Stimulated activated CD4-positive, alpha-beta T cell treated with anti-CD3 and anti-CD28 coated beads, Interleukin-2, amount 100 ng/mL, for 4 hours (primary cell): ENCODE measurements at places on chromosomes 11 and 22.

DNA sequence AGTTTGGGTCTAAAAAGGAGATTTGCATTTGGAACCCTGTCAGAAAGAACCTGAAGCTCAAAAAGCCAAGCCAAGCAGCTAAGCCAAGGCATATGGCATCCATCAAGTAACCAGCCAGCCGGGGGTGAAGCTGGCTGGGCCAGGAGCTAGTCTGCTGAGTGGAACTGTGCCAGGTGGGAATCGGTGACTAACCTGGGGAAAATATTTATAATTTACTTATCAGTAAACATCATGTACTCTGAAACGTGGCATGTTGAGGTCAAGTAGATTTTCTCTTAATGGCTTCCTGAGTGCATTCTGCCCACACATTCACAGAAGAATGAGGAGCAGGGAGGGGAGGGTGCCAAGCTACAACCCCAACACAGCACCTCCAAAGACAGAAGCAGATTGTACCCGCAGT lies 70.5 kb upstream of the SESN3 start:
- no peak for DNase-seq

GRCh38 chr22:20184501-20185165 lies 33.8 kb upstream of the CCDC188 start:
- no peak for DNase-seq

DNA sequence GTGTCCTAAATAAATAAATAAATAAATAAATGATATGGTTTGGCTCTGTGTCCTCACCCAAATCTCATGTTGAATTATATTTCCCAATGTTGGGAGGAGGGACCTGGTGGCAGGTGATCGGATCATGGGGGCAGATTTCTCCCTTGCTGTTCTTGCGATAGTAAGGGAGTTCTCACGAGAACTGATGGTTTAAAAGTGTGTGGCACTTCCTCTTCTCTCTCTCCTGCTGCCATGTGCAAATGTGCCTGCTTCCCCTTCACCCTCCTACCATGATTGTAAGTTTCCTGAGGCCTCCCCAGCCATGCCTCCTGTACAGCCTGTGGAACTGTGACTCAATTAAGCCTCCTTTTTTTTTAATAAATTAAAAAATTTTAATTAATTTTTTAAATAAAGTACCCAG lies 138.2 kb downstream of the FBXO7 start:
- DNase-seq = no peak

DNA sequence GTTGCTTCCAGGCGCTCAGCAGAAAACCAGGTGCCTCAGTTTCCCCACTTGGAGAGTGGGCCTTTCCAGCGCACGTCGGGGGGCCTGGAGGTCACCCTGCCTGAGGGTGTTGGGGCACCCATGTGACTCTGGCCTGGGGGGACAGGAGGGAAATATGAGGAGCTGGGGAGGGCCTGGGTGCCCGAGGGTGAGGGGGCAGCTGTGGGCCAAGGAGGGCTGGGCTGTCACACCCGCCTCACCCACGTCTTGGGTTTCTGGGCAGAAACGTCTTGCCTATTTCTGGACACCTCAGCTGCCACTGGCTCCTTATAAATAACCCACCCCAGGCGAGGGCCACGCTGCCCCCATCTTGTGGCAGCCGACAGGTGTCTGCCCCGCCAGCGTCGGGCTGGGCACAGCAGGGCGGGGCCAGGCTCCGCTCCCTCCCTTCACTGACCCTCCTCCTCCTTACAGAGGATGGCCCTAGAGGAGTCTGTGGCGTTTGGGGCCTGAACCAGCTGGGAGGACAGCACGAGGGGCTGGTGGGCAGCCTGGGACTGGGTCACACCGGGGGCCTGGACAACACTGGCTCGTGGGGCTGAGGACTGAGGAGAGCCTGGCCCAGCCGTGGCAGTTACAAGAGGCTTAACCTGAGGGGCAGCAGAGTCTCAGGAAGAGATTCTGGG lies 1.5 kb downstream of the TNNT3 start:
- no peak for DNase-seq

GRCh38 chr11:8567602-8568198 lies 26.3 kb downstream of the STK33 start:
- no peak for DNase-seq

DNA sequence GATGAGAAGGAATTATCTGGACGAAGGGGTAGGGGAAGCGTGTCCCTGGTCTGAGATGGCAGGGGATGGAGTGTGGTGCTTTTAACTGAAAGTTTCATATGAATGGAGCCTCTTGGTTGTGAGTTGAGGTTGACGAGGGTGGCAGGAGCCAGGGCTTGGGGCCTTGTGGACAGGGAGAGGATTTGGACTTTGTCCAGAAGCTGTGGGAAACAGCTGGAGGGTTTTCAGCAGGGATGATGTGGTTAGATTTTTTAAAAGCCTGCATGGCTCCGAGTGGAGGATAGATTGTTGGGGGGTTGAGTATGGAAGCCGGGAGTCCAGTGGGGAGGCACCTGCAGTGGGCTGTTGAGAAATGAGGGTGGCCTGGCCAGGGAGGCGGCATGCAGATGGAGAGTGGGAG lies 24.8 kb downstream of the MYO7A start:
- DNase-seq = no peak

GRCh38 chr22:41482319-41482935 lies 13.5 kb downstream of the ACO2 start:
- DNase-seq = no peak

GRCh38 chr22:44341431-44342346 lies 28.9 kb upstream of the SHISAL1 start:
- no peak for DNase-seq

GRCh38 chr11:62905927-62906531 lies 15.1 kb downstream of the CHRM1 start:
- peak; percentile 65 for DNase-seq

DNA sequence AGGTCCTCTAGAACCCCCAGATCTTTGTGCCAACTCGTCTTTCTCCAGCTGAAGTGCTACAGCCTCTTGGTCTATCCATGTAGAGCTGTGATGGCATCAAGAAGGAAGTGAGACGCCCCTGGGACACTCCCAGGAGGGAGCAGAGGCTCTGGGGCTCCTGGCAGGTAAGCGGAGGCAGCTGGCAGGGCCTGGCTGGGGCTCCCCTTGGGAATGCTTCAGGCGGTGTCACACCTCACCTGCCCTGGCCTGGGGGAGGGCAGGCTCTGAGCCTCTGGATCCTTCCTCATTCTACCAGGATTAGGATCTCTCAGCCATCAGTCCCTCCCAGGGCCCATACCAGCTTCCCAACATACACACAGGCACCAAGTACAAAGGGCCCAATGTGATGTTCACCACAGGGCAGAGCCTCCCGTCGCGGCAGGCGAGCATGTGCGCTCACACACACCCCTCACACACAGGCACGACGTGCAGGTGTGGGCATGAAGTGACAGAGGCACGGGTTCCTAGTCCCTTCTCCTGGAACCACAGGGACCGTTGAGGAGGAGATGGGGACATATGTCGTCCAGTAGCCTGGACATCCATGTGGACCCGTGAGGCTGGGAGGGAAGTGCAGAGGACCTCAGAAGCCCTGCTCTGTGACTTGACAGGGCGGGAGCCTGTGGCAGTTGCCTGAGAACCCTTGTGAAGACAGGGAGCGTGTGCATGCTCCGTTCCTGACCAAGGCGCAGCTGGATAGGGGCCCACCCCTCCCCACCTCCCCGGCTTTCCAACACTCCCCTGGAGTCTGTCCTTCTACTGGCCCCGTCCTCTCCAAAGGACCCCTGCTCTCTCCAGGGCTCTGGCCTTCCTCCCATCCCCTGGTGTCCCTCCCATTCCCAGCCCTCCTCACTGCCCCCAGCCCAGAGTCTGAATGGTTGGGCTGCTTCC lies 32.5 kb downstream of the LMO1 start:
- no peak for DNase-seq

GRCh38 chr11:6377902-6378639 lies 12.2 kb upstream of the SMPD1 start:
- no peak for DNase-seq

DNA sequence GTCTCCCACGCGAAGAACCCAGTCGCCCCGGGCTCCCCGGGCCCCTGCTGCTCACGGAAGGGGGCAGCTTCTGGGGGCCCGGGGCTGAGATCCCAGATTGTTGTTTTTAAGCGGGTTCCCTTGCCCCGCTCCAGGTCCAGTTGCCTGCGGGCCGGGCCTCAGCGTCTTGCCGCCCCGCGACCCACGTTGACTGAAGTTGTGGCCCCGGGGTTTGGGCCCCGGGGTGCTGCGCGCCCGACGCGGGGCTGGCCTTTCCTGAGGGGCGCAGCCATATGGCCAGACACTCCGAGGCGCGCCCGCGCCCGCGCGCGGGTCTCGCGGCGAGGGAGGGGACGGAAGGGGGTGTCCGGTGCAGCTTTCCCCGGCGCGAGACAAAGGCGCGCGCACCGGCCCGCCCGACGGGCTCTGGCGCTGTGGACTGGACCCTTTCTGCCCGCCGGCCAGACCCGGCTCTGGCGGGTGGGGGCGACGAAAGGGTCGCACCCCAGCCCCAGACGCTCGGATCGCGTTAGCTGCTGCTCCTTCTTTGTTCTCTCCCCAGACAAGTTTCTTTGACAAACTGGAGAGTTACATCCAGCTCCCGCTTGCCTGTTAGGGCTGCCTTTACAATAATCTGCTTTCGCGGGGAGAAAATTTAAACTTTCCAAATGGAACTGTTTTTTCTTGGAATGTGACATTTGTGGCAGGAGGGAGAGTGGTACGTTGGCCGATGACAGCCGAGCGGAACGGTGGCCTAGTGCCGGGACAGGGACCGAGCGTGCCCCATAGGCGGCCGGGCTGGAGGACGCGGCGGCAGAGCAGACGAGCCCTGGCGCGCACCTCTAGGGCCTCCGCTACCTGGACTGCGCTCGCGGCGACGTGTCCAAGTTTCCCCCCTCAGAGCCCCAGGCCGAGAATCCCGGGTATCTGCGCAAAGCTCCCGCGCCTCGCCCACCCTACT lies 716 bp downstream of the AMOTL1 start:
- no peak for DNase-seq

DNA sequence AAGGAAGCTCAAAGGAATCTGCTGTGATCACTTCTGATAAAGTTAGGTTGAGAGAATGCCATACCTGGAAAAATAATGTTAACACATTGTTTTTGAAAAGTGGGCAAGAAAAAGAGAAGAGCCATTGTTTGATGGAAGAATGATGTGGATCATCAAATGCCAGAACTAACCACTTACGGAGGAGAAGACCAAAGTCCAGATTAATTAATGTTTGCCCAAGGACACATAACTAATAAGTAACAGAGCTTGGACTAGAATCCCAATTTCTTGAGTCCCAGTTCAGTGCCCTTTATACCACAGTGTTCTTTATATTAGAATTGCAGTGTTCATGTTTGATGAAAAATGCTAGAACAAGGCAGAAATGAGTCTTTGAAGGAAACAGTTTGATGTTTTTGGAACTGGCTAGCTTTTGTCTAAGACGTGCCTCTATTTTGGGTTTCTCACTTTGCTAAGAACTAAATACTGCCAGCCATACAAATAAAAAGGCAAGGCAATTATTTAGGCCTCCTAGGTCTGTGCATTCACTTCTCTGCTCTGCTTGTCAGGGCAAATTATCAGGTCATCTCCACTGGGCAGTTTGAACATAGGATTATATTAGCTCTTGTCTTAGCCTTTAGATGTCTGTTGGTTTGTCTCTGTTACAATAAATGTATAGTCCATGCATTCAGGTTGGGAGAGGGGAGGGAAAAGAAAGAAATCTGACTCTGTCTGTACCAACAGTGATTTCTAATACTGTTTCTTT lies 72.3 kb downstream of the TRIM44 start:
- DNase-seq = no peak
